IPS DF 6.9 (cell line): ENCODE measurements at places on chromosomes 6 and 20.
A peak's percentile ranks its signal among the peaks of the same experiment; 100 is the strongest.

GRCh38 chr6:26194816-26195375, 107.7 kb downstream of the HFE start:
- H3K27ac ChIP-seq: no peak overlapping the region
- no peaks in the 10 kb centered on the region for H3K4me1 ChIP-seq
- H3K4me3 ChIP-seq: peak overlapping the region; percentile 19; the same call in 1 of the 2 replicates
- DNase-seq: no peak
- no peaks in the 10 kb centered on the region for H3K36me3 ChIP-seq

- no peak overlapping the region for H3K4me3 ChIP-seq
- no peaks in the 10 kb centered on the region for H3K27me3 ChIP-seq
- 0 out of 2 replicates have a peak, but pooled peaks cover 3% of the 10 kb centered on the region for H3K4me1 ChIP-seq
- no peak overlapping the region for H3K27ac ChIP-seq
- no peaks in the 10 kb centered on the region for H3K36me3 ChIP-seq
Observed at GRCh38 chr6:165616116-165616515, 46.9 kb downstream of the PDE10A start.

GRCh38 chr6:81308577-81309279, 443.8 kb downstream of the TENT5A start:
- no peaks in the 10 kb centered on the region for H3K36me3 ChIP-seq
- H3K27me3 ChIP-seq: no peaks in the 10 kb centered on the region
- no peak overlapping the region for H3K4me3 ChIP-seq

DNA sequence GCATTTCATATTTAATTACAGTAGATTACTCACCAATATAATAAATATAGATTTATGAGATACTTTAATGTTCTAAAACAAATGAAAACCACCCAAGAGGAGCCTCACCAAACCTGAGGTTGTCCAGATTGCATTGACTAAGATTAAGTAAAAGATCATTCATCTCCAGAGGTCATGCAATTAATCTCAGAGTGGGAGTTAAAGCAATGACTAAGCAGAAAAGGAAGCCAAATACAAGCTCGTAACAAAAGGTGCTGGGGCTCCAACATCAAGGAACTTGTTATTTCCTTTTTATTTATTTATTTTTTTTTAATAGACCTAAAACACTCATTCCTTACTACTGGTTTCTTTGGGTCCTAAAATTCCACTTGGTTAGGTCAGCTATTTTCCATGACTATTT, 57.7 kb downstream of the RSPO3 start:
- no peaks in the 10 kb centered on the region for H3K36me3 ChIP-seq
- H3K27me3 ChIP-seq: no peaks in the 10 kb centered on the region
- no peak for DNase-seq
- no peak overlapping the region for H3K4me3 ChIP-seq
- no peaks in the 10 kb centered on the region for H3K4me1 ChIP-seq
- no peak overlapping the region for H3K27ac ChIP-seq

- H3K27ac ChIP-seq: no peak overlapping the region
- no peaks in the 10 kb centered on the region for H3K4me1 ChIP-seq
- no peaks in the 10 kb centered on the region for H3K36me3 ChIP-seq
- H3K4me3 ChIP-seq: no peak overlapping the region
Observed at GRCh38 chr6:35533981-35534380, 21.3 kb upstream of the TULP1 start.

GRCh38 chr6:35311390-35312075, 13.9 kb downstream of the DEF6 start:
- no peaks in the 10 kb centered on the region for H3K4me1 ChIP-seq
- no peaks in the 10 kb centered on the region for H3K27me3 ChIP-seq
- H3K36me3 ChIP-seq: no peaks in the 10 kb centered on the region; the same call in 1 of the 2 replicates
- no peak for DNase-seq

- H3K4me1 ChIP-seq: no peaks in the 10 kb centered on the region
- H3K4me3 ChIP-seq: no peak overlapping the region
- no peak overlapping the region for H3K27ac ChIP-seq
- H3K36me3 ChIP-seq: peaks cover 5% of the 10 kb centered on the region; the same call in 1 of the 2 replicates
Observed at GRCh38 chr20:62656919-62657588, 14.8 kb downstream of the SLCO4A1 start.

DNA sequence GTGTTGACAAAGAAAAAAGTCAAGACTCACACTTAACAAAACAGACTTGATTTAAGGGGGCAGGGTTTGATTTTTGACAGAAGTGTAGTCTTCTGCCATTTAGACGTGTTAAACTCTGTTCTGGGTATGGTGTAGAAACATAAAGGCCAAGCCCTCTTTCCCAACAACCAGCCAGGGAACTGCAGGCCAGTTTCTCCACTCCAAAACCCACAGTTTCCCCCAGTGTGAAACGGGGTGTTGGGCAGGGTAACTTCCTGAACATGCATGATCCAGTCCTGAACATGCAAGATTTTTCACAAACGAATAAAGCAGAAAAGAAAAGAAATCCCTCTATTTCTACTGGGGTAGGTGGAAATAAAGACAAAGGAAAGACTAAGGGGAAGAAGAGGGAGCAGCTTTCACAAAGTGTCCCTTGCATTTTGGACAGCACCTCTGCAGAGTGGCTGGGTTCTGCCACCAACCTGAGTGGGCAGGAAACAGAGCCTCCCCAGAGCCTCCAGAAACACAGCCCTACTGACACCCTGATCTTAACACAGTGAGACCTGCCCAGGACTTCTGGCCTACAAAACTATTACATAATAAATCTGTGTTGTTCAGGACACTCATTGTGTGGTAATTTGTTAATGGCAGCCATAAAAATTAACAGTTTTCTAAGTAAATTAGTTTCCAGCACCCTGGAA, 7.5 kb downstream of the APMAP start:
- no peaks in the 10 kb centered on the region for H3K4me1 ChIP-seq
- H3K27ac ChIP-seq: no peak overlapping the region
- H3K36me3 ChIP-seq: peaks cover 10% of the 10 kb centered on the region

DNA sequence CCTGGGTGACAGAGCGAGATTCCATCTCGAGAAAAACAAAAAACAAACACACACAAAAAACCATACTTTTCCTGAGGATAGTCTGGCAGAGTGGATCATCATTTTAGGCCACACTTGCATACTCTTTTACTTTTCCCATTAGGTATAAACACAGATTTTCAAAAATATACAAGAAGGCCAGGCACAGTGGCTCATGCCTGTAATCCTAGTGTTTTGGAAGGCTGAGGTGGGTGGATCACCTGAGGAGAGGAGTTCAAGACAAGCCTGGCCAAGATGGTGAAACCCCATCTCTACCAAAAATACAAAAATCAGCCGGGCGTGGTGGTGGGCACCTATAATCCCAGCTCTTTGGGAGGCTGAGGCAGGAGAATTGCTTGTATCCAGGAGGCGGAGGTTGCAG, 85.5 kb downstream of the ARHGAP18 start:
- no peaks in the 10 kb centered on the region for H3K4me1 ChIP-seq
- no peak for DNase-seq
- H3K36me3 ChIP-seq: no peaks in the 10 kb centered on the region
- no peak overlapping the region for H3K27ac ChIP-seq

- H3K4me1 ChIP-seq: no peaks in the 10 kb centered on the region
- H3K4me3 ChIP-seq: no peak overlapping the region
- H3K36me3 ChIP-seq: peaks cover 9% of the 10 kb centered on the region; the same call in 1 of the 2 replicates
- no peaks in the 10 kb centered on the region for H3K27me3 ChIP-seq
- no peak for DNase-seq
Observed at GRCh38 chr6:4055420-4056041, 23.4 kb downstream of the FAM217A start.

DNA sequence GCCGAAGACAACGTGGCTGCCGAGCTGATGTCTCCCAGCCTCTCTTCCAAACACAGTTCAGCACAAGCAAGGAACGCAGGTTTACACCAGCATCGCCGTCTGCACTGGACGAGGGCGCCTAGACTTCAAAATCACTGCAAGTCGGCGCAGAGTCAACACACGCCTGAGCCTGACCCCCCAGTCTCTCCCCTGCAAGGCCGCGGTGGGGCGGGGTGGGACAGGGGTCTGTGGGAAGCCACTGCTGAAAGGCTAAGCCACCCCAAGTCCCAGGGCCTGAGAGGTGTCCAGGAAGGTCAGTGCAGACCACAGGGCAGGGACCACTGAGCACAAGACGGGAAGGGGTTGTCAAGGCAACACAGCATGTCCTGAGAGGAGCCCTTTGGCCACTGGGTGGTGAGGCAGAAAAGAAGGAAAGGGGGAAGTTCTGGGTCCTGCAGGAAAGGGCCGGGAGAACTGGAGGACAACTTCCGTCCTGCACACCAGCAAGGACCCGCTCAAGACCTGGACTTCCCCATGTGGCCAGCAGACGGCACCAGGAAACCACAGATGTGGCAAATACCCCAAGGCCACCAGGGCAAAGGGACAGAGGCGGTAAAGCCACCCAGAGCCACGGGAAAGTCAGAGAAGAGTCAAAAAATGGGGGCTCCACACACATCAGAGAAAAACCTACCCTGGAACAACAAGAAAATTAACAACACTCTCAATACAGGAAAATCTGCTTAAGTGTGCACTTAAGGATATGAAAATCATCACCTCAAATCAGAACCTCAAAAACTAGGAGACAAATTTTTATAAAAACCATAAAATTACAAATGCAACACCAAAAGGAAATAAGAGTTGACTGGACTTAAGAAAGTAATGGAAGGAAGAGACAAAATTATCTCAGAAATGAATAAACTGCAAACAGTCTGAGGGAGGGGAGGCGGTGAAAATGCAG, 84.8 kb downstream of the TAF4 start:
- H3K36me3 ChIP-seq: peaks cover 4% of the 10 kb centered on the region
- H3K4me1 ChIP-seq: peaks cover 3% of the 10 kb centered on the region; the same call in 1 of the 2 replicates
- H3K4me3 ChIP-seq: no peak overlapping the region
- H3K27ac ChIP-seq: no peak overlapping the region

- H3K27ac ChIP-seq: no peak overlapping the region
- no peak for DNase-seq
- H3K27me3 ChIP-seq: no peaks in the 10 kb centered on the region
- H3K36me3 ChIP-seq: 0 out of 2 replicates have a peak, but pooled peaks cover 2% of the 10 kb centered on the region
- no peak overlapping the region for H3K4me3 ChIP-seq
Observed at GRCh38 chr6:168676552-168677322, 235.8 kb downstream of the SMOC2 start.

GRCh38 chr6:41639809-41640371, 1.6 kb downstream of the MDFI start:
- H3K4me3 ChIP-seq: peak overlapping the region; percentile 13; the same call in 1 of the 2 replicates
- no peak overlapping the region for H3K27ac ChIP-seq
- H3K4me1 ChIP-seq: peaks cover 15% of the 10 kb centered on the region
- H3K27me3 ChIP-seq: peaks cover 2% of the 10 kb centered on the region; the same call in 1 of the 2 replicates

DNA sequence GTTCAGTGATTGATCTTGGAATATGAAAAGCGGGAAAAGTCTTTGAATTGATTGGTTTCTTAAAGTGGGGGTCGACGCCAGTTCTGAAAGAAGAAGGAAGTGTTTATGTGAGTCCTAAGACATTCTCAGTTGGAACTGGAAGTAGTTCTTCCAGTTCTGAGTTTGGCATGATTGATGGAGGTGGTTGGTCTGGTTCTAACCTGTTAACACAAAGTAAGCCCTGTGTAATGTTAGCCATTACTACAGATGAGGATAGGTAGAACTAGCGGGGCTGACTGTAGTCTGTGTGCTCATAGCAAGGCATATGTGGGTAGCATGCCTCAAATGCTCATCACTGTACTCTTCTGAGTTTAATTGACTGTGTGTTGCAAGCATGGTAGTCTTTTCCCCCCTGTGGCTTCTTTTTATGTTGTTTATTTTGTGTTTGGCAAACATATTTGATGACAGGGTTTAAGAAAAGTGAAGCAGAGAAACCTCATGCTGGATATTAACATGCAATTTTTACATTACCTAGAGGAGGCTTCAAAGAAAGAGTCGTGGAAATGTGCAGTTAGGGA, 24.9 kb downstream of the CITED2 start:
- H3K27ac ChIP-seq: no peak overlapping the region
- DNase-seq: no peak

DNA sequence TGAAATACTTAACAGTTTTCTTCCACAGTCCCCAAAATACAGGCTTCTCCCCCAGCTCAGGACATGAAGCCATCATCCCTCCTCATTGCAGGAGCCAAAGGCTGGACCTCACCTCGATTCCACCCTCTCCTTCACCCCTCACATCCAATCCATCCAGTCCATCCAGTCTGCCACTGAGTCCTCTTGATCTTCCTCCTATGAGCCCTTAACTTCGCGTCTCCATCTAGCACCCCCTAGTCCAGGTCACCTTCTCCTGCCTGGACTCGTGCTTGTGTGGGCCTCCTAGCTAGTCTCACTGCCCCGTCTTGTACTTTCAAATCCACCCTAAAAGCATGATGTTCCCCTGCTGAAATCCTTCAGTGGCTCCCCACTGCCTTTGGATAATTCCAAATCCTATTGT, 3.3 kb downstream of the TRIB3 start:
- H3K27ac ChIP-seq: no peak overlapping the region
- H3K36me3 ChIP-seq: no peaks in the 10 kb centered on the region
- H3K4me1 ChIP-seq: 0 out of 2 replicates have a peak, but pooled peaks cover 2% of the 10 kb centered on the region
- no peak overlapping the region for H3K4me3 ChIP-seq
- no peaks in the 10 kb centered on the region for H3K27me3 ChIP-seq

DNA sequence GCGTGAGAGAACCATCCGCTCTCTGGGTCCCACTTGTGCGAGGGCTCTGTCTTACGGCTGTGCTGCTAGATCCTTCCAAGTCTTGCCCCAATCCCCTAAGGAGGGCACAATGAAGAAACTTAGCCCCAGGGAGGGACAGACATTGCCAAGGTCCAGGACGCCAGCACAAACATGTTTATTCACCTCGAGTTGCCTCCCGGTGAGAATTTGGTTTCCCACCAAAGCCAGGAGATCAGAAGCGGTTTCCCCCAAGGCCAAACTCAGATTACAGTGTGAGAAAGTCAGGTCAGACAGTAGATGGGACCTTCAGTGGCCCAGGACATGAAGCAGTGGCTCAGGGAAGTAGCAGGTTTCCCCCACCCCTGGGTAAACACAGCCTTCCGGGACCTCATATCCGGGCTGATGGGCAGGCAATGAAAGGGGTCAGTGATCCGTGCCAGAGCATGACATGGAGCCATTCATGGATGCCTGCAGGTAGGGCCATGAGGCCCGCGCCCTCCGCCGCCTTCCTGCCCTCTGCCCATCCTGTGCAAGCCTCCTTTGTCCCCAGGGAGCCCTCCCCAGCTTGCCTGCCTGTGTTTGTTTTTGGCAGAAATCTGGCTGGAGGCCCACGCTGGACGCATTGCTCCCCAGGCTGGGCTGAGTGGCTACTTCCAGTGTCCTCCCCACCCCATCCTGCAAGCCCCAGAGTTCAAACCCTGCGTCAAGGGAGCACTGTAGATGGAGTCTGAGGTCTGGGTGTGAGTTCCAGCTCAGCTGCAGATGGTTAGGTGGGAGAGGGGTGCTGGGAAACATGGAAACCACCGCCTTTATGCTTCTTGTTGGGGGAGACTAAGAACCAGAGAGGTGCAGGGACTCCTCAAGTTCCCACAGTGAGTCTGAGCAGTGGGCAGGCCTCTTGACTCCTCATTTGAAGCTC, 2.0 kb downstream of the BPIFB2 start:
- no peak overlapping the region for H3K27ac ChIP-seq
- no peak overlapping the region for H3K4me3 ChIP-seq
- no peaks in the 10 kb centered on the region for H3K27me3 ChIP-seq
- H3K4me1 ChIP-seq: no peaks in the 10 kb centered on the region; the same call in 1 of the 2 replicates

DNA sequence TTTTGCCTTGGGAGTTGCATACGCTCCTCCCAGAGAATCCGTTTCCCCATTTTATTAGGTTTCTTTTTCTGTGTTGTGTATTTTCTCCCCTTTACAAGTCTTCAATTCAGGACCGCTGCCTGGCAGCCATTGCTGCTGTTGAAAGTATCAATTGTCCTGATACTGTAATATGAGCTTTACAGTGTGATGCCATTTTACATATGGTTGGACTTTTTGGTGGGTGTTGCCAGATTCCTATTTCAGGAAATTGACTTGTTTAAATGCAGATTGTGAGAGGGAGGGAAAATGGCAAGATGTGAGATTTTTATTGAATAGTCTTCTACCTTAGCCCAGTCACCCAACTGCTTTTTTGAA, 1.2 kb downstream of the PANK2 start:
- H3K27ac ChIP-seq: no peak overlapping the region
- H3K27me3 ChIP-seq: no peaks in the 10 kb centered on the region
- DNase-seq: no peak
- peaks cover 4% of the 10 kb centered on the region; the same call in 1 of the 2 replicates for H3K4me1 ChIP-seq
- peak overlapping the region; percentile 93 for H3K4me3 ChIP-seq
- H3K36me3 ChIP-seq: peaks cover 4% of the 10 kb centered on the region; the same call in 1 of the 2 replicates
